Stimulated activated naive B cell treated with anti-CD40 and anti-IgM and Interleukin-4, amounts not matched to agents 10 μg/mL and 1 μg/mL and 100 μg/mL, for 72 hours (primary cell): ENCODE measurements at places on chromosomes 6 and 20.

DNA sequence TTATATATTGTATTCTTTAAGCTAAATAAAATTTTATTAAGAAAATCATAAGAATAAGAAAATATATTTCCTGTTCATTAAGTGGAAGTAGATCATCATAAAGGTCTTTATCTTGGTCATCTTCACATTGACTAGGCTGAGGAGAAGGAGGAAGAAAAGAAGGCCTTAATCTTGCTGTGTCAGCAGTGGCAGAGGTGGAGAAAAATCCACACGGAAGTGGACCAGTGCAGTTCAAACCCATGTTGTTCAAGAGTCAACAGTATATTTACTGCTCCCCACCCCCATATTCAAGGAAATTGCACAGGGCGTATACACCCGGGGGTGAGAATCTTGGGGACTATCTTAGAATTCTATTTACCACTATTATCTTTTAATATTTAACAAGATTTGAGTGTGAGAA lies 178.6 kb upstream of the SCGN start:
- DNase-seq: no peak

DNA sequence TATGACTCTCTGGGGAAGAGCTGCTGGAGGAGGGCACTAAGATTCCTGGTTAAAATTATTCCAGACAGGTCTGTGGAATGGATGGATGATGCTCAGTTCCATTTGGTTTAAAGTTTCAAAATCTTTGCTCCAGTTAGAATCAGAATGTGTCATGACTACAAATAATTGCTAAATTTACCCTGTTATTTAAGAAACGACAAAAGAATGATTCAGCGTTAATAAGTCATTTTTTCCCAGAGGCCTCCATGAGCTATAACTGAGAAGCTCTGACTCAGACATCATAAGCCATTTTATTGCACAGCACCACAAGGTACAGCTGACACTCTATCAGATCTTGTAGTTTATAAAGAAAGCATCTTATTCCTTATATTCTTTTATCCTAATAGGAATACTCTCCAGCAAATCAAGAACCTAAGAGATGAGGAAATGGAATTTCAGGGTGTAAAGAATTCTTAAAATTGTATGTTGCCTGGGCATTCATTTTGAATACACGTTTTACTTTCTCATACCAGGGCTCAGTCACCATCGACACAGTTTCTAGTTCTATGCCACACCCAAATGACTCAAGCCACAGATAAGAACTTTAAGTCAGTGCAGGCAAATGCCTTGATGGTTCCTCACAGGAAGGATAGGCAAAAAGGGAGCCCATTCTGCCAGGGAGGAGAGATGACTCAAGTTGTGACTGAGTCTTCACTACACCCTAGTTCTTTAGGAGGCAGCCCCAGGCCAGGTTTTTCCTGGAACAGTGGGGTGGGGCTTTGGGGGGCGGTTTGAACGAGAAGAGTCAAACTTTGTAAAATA lies 636.0 kb downstream of the MMUT start:
- no peak for DNase-seq

DNA sequence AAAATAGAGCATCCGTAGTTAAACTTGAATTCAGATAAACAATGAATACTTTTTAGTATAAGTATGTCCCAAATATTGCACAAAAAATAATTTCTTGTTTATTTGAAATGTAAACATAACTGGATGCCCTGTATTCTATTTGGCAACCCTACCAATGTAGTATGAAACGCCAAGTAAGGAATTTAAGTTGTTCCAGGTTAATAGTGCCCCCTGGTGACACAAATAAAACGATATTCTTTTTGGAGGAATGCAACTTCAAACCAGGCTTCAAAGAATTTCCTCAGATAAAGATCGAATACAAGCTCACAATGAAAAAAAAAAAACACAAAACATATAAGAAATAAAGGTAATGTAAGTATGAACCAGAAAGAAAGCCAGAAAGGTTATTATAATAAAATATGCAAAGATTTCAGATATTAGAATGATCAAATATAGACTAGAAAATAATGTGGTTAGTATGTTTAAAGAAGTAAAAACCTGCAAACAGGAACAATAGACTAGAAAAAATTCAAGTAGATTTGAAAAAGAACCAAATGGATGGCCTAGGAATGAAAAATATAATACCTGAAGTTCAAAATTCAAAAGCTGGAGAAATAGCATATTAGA lies 18.4 kb upstream of the AKAP7 start:
- DNase-seq: no peak

DNA sequence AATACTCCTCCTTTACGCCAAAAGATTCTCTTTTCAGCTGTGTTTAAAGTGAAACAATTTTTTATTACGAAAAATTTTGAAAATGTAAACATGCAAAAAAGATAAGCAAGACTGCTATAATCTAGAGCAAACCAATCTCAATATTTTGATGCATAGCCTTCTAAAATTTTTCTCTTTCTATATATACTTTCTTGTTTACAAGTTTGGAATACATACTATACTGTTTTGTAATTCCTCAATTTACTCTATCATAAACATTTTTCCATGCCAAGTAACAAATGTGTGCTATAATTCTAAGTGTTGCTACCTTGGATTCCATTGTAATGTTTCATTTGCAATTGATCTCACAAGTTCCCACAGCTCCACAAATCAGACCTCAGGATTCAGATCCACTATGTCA lies 43.1 kb upstream of the KIF16B start:
- no peak for DNase-seq

GRCh38 chr6:143802833-143803565 lies 40.1 kb upstream of the LTV1 start:
- DNase-seq: no peak

GRCh38 chr6:2956930-2957685 lies 14.3 kb downstream of the SERPINB6 start:
- DNase-seq: no peak

DNA sequence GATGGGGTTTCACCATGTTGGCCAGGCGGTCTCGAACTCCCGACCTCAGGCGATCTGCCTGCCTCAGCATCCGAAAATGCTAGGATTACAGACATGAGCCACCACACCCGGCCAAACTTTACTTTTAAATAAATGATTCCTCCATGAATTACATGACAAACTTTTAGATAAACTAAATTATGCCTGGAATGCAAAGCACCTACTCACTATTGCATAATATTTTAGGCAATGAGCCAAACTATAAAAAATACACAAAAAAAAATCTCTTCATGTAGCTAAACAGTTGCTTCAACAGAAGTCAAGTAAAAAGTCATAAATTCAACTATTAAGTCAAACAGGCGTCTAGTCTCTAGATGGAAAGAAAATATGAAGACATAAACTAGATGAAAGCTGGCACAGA lies 56.5 kb downstream of the PTPRK start:
- no peak for DNase-seq

DNA sequence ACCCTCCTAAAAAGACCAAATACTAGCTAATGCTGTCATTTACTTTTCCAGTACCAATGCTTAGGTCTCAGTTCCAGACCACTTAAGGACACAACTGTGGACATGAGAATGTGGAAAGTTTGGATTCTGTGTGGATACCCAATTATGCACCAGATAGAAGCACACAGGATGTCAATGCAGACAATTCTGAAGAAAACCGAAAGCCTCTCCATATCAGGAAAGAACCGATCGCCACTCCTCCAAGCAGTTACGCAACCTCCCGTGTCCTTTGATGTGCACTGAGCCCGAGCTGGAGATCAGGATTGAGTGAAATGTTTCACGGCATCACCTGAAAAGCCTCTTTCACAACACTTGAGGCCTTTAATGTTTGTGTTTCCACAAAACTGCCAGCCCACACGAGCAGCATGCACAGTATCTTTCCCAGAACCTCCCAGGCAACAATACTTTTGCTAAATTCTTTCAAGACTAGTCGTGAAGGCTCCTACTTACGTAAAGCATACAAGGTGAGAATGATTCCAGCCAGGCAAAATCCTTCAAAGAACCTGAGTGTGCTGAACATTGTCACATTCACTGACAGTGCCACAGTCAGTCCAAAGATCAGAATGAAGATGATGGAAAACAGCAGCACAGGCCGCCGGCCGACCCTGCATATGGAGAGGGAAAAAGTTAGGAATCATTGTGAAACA lies 47.0 kb downstream of the SLC22A23 start:
- DNase-seq: no peak

DNA sequence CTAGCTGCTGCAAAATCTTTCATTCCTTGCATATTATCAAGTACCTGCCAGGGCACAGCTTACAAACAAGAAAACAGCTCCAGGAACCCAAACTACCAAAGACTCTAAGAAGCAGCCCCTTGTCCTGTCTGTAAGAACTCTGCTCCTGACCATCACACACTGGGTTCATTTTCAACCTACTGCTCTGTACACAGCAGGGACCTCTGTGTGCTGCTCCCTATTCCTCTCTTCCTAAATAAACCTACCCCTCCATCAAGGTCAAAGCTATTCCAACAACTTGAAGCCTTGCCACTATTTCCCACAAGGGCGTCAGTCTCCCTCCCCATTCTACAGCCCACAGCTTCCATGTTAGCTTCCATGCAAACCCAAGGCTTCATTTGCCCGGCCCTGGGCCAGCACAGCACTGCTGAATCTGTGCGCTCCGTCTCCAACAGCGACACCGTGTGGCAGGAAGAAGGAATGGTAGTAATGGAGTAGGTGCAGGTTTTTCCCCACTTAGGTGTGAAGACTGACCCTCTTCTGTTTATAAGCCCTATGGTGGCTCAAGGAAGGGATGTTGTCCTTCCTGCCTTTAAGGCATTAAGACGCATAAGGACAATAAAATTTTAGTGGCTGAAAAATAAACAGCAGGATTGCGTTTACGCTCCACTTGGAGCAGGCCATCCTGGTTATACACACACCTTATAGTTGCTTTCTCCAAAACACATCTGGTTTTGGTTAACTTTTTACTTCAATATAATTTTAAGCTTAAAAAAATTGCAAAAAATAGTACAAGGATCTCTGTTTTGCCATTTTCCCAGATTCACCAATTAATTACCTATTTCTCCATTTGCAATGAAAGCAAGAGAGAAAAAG lies 115.2 kb upstream of the NXT1 start:
- no peak for DNase-seq

- DNase-seq: no peak
Observed at GRCh38 chr6:40936818-40937251, 102.2 kb downstream of the UNC5CL start.

GRCh38 chr6:121285041-121285440 lies 49.2 kb downstream of the TBC1D32 start:
- no peak for DNase-seq

DNA sequence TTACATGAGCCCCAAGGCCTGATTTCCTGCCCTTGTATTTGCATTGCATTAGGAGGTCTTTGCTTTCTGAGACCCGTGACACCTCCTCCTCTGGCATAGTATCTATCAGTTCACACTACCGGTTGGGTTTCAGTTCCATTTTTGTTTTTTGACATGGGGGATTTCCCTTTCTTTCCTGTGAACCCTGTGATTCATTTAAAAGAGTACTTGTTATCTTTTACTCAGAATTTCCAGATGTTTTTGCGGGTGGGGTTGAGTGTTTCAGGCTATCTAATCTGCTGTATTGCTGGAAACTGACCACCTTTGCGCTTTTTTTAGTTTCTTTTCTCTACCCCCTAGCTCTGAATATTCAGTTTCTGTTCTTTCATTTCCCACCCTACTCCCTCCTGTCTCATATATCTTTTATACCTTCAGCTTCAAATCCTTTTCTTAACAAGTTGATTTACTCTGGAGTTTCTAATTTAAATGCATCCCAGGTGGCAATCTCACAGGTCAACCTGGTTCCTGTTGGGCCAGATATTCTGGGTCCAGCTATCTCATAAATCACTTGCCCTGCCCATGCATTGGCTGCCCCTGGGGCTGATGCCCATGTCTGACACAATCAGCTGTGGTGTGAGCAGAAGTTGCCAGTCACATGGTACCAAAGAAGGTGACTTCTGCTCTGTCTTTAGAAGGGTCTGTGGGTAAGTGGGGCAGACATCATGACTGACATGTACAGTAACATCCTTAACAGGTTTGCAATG lies 14.3 kb upstream of the NCOA3 start:
- peak; percentile 75 for DNase-seq

DNA sequence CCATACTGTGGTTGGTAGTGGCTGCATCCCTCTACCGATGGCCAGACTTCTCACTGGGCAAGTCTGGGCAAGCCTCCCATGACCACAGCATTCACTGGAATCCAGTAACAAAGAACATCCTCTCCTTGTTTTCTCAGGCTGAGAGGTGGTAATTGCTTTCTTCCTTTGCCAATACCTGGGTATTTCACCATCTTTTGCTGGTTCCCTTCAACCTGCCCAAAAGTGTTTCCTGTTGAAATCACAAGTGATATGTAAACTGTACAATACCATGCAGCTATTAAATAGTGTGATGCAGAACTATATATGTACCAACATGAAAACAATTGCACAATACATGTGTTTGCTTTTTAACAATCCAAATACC lies at the start of gene PTCHD4:
TSS of gene PTCHD4 (minus strand) at position 55 of the 364 bp plus-strand sequence. CDS start 42,240 bp downstream, outside the sequence.
- no peak for DNase-seq

DNA sequence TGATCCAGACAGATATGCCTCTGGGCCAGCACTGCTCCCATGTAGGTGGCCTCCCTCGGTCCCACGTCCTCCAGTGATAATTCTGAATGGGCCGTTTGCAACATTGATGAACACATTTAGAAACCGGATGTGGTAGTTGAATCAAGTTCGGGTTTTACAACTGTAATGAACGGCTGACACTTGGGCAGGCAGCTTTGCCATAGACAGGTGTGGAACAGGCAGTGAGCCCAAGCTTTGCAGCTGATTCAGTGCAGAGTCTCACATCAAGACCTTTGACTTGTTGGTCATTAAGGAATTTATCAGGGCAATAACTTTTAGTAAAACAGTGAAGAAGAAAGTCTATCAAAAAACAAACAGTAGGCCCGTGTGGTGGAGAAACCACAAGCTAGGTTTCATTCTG lies 466.6 kb upstream of the AGPAT4 start:
- no peak for DNase-seq

GRCh38 chr6:69988458-69989126 lies 122.2 kb downstream of the COL19A1 start:
- no peak for DNase-seq

DNA sequence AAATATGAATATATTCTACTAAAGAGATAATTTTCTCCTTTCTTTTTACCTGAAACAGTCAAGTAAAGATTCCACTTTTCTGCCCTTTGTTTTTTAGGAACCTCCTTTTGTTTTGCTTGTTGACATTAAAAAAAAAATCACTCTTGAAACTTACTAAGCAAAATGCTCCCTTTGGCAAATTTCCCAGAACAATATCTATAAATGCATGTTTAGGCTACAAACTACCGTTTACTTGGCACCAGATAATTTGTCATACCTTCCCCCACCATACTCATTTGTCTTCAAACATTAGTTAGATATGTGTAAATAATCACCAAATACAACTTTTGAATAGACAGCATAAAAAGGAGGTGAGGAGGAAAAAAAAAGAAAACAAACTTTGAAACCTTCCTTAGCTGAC lies 604.7 kb downstream of the RFPL4B start:
- no peak for DNase-seq

DNA sequence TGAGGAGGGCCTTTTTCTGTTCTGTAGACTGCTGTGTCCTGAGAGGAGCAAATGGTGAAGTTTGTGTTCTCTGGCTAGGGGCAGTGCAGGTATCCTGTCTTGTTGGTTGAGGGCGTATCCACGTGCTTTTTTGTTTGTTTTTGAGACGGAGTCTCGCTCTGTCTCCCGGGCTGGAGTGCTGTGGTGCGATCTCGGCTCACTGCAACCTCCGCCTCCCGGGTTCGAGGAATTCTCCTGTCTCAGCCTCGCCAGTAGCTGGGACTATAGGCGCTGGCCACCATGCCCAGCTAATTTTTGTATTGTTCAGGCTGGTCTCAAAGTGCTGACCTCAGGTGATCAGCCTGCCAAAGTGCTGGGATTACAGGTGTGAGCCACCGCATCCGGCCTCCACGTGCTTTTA lies 10.8 kb upstream of the PXDC1 start:
- no peak for DNase-seq

GRCh38 chr20:10576411-10577090 lies 97.2 kb downstream of the JAG1 start:
- DNase-seq: no peak
